ENCODE measurements at places on chromosomes 1 and 21. TPM values are rescaled to one million over a fixed set of nuclear protein-coding genes. Genes with fewer than 3 reads are reported as not detected.

DNA sequence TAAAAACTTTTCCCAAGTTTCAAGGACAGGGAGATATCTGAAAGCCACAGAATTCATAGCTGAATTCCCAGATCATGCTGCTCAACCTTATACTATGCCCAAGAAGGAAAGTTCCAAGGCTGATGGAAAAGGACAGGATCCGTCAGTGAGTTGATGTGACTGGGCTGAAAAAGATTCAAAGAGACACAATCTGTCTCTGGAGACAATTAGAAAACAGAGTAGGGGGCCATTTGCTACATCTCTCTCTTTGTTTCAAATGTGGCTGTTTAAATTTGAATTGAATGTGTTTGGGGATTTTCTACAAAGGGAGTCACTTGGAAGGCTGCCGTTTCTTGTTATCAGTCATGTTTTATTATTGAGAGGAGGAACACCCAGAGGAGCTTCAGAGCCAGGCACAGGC lies 292.6 kb downstream of the NUF2 start:
- no peak overlapping the region for H3K4me3 ChIP-seq
- no peak overlapping the region for H3K27ac ChIP-seq
- H3K36me3 ChIP-seq, result no peaks in the 10 kb centered on the region
- no peaks in the 10 kb centered on the region for H3K4me1 ChIP-seq
- no peaks in the 10 kb centered on the region for H3K27me3 ChIP-seq

GRCh38 chr1:212438831-212439237 lies 6.1 kb downstream of the NENF start:
- no peak for DNase-seq
- no peak overlapping the region for H3K4me3 ChIP-seq
- no peak overlapping the region for H3K27ac ChIP-seq
- no peaks in the 10 kb centered on the region for H3K4me1 ChIP-seq
- H3K27me3 ChIP-seq, result no peaks in the 10 kb centered on the region

GRCh38 chr21:25867061-25867460 lies 132.3 kb downstream of the GABPA start:
- H3K4me1 ChIP-seq, result no peaks in the 10 kb centered on the region
- no peaks in the 10 kb centered on the region for H3K36me3 ChIP-seq
- no peaks in the 10 kb centered on the region for H3K27me3 ChIP-seq
- no peak for DNase-seq

DNA sequence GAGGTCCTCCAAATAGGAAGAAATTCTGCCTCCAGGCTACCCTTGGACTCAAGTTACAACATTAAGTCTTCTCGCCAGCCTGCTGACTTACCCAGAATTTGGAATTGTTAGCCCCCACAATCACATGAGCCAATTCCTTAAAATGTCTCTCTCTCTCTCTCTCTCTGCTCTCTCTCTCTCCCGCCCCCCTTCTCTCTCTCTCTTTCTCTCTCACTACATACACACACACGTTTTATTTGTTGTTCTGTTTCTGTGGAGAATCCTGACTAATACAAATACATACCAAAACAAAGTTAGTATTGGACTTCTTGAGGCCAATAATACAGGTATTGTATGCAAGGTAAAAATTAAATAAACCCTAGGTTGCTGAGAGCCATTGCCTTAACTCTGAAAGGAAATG lies 72.1 kb downstream of the TNFSF18 start:
- no peak for DNase-seq
- H3K27me3 ChIP-seq, result no peaks in the 10 kb centered on the region
- no peak overlapping the region for H3K27ac ChIP-seq
- H3K4me1 ChIP-seq, result peaks cover 7% of the 10 kb centered on the region
- H3K36me3 ChIP-seq, result no peaks in the 10 kb centered on the region

DNA sequence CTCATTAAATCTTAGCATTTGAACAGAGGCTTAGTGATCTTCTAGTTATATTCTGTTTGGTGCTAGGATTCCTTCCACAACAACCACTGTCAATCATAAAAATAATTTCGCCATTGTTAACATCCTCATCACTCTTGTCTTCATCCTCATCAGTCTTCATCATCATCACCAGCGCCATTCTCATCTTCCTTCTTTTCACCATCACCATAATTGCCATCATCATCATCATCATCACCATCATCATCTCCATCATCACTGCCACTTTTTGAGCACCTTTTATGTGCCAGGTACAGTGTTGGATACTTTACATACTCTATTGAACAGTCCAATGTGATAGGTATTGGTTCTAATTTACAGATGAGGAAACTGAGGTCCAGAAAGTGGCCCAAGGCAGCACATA lies 245.7 kb downstream of the PTPRU start:
- H3K27ac ChIP-seq, result no peak overlapping the region
- no peaks in the 10 kb centered on the region for H3K4me1 ChIP-seq
- no peak for DNase-seq
- no peak overlapping the region for H3K4me3 ChIP-seq
- no peaks in the 10 kb centered on the region for H3K36me3 ChIP-seq

GRCh38 chr1:234963180-234963903 lies 165.3 kb downstream of the TOMM20 start:
- H3K27me3 ChIP-seq, result no peaks in the 10 kb centered on the region
- no peaks in the 10 kb centered on the region for H3K36me3 ChIP-seq
- peak; percentile 97 for DNase-seq
- no peak overlapping the region for H3K4me3 ChIP-seq

GRCh38 chr1:234881893-234882771 lies 246.5 kb downstream of the TOMM20 start:
- no peaks in the 10 kb centered on the region for H3K36me3 ChIP-seq
- H3K27me3 ChIP-seq, result no peaks in the 10 kb centered on the region
- H3K27ac ChIP-seq, result no peak overlapping the region

- peaks cover 20% of the 10 kb centered on the region for H3K4me1 ChIP-seq
- no peaks in the 10 kb centered on the region for H3K27me3 ChIP-seq
- DNase-seq, result no peak
- H3K36me3 ChIP-seq, result no peaks in the 10 kb centered on the region
- no peak overlapping the region for H3K27ac ChIP-seq
Measured at GRCh38 chr1:8674912-8675311, 142.5 kb downstream of the RERE start.

DNA sequence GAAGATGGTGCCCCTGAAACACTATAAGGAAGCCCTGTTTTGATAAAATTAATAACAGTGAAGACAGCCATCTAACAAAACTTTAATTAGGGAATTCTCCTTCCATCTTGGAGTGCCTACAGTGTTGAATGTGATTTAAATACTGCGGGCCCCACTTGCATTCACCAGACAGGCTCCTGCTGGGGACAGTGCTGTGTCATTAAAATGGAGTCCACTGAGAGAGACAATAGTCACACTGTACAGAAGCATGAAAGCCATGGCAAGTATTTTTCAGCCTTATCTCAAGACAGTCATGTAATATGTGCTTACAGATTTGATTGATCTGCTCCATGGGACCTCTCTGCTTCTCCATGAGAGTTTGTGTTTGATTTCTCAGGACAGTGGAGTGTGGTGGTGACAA lies 29.7 kb upstream of the ZBTB18 start:
- H3K27ac ChIP-seq, result no peak overlapping the region
- no peak for DNase-seq
- H3K27me3 ChIP-seq, result no peaks in the 10 kb centered on the region

DNA sequence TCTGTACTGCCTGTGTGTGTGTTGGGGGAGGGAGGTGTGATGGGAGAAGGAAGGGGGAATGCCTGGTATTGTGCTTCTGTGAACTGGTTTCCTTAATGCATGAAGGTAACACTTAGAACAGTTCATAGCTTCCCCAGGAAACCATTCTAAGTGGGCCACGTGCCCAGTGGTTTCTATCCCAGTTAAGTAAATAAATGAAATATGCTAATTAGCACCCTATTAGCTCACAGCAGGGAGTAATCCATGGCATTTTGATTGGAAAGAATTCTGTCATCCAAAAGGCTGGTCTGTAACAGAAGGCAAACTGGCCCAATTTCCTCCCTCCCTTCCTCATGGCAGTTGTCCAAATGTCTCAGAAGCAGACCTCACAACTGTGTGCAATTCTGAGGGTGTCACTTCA lies 199.3 kb downstream of the TTLL7 start:
- H3K4me1 ChIP-seq, result peaks cover 4% of the 10 kb centered on the region
- no peak overlapping the region for H3K4me3 ChIP-seq
- no peaks in the 10 kb centered on the region for H3K27me3 ChIP-seq
- H3K27ac ChIP-seq, result no peak overlapping the region
- no peak for DNase-seq
- no peaks in the 10 kb centered on the region for H3K36me3 ChIP-seq

DNA sequence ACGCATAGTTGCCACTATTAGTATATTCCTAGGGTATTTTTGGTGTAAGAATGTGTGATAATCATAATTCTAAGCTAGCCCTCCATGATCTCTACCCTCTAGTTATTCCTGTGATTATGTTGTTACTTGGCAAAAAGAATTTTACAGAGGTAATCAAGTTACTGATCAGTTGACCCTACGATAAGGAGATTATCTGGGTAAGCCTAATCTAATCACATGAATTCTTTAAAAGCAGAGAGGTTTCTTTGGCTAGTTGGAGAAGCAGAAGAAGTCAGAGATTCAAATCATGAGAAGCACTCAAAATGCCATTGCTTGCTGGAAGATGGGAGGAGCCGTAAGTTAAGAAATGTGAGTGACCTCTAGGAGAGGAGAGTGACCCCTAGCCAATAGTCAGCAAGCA lies 72.7 kb downstream of the RPE65 start:
- H3K36me3 ChIP-seq, result no peaks in the 10 kb centered on the region
- no peak for DNase-seq
- no peak overlapping the region for H3K4me3 ChIP-seq

DNA sequence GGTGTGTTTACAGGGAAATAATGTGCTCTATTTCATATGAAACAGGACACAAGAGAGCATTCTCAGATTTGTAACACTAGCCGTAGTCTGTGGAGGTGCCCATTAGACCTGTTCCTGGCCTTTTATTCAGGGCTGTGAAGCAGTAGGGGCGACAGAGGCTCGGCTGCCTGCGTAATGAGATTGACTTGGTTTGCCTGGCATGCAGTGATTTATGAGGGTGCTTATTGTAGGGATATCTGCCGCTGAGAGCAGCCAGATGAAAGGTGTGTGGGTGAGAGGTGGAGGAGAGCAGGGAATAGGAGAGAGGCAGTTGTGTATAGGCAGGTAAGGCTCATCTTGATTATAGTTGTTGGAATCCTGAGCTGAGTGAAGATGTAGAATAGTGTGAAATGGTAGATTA lies 51.3 kb downstream of the DNAJC6 start:
- no peak overlapping the region for H3K4me3 ChIP-seq
- no peak overlapping the region for H3K27ac ChIP-seq
- DNase-seq, result no peak

GRCh38 chr1:4736254-4736653 lies 81.8 kb downstream of the AJAP1 start:
- H3K4me3 ChIP-seq, result no peak overlapping the region
- H3K4me1 ChIP-seq, result no peaks in the 10 kb centered on the region
- no peak for DNase-seq
- H3K27me3 ChIP-seq, result no peaks in the 10 kb centered on the region
- H3K36me3 ChIP-seq, result no peaks in the 10 kb centered on the region

- no peak within 1 kb of the TSS for H3K27ac ChIP-seq
- no peaks in the 10 kb centered on the region for H3K27me3 ChIP-seq
- peak; percentile 47 for DNase-seq
- H3K4me1 ChIP-seq, result peaks cover 4% of the 10 kb centered on the region
- H3K36me3 ChIP-seq, result no peaks in the 10 kb centered on the region
- H3K4me3 ChIP-seq, result no peak within 1 kb of the TSS
Measured at GRCh38 chr1:20119347-20119746, at the start of gene PLA2G2D. TSS of gene PLA2G2D (minus strand) at chr1:20119536. CDS start at chr1:20119498, 38 bp downstream.

DNA sequence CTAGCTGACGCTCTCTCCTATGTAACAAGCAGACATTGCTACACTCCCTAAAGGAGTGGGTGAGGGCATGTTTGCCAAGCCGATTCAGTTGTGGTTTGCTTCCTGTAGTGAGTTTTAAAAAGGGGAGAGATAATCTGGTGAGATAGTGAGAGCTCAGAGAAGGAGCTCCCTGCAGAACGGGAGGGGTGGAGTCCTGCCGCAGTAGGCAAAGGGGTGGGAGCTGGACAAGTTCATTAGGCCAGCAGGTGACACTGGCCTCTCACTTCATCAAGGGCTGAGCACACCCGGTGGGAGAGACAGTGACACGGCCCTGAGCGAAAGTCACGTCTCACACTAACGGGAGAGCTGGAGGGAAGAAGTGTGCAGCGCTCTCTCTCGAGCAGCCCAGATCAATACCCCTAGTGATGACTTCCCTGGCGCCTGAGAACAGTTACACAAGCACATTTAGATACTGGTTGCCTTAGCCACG lies 144.0 kb upstream of the CD34 start:
- peaks cover 53% of the 10 kb centered on the region for H3K36me3 ChIP-seq
- no peak overlapping the region for H3K4me3 ChIP-seq

- H3K27ac ChIP-seq, result peak overlapping the region; percentile 59
- no peaks in the 10 kb centered on the region for H3K27me3 ChIP-seq
- H3K36me3 ChIP-seq, result no peaks in the 10 kb centered on the region
- no peak for DNase-seq
- no peak overlapping the region for H3K4me3 ChIP-seq
Measured at GRCh38 chr1:19448491-19449439, 36.6 kb downstream of the CAPZB start.

- no peaks in the 10 kb centered on the region for H3K4me1 ChIP-seq
- no peak for DNase-seq
- no peak overlapping the region for H3K27ac ChIP-seq
Measured at GRCh38 chr1:78126506-78126905, 80.7 kb downstream of the GIPC2 start.

DNA sequence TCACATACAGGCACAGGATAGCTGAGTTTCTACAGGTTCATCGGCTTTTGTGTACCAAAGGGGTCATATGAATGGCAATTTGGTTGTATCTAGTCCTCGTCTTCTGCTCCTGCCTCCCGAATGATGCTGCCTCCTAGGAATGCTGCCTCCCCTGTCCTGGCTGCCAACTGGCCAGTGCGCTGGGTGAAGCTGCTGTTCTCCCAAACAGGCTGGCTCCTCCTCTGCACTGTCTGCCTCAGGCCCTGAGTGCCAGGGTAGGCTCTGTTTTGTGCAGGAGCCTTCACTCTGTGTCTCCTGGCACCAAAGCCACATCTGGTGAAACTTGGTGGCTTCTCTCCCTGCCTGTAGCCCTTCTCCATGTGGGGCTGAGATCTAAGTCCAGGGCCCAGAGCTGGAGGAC lies 60.3 kb downstream of the RHOU start:
- DNase-seq, result no peak
- no peak overlapping the region for H3K27ac ChIP-seq
- no peaks in the 10 kb centered on the region for H3K27me3 ChIP-seq
- no peaks in the 10 kb centered on the region for H3K4me1 ChIP-seq
- no peaks in the 10 kb centered on the region for H3K36me3 ChIP-seq
- no peak overlapping the region for H3K4me3 ChIP-seq

- DNase-seq, result no peak
- no peaks in the 10 kb centered on the region for H3K36me3 ChIP-seq
- no peaks in the 10 kb centered on the region for H3K4me1 ChIP-seq
- no peaks in the 10 kb centered on the region for H3K27me3 ChIP-seq
Measured at GRCh38 chr1:186574926-186575325, 105.3 kb downstream of the PTGS2 start.

The PLA2G2F gene
- total RNA-seq, result 0.35 TPM

The CNR2 gene
- not detected for total RNA-seq

The TNFRSF8 gene
- not detected for total RNA-seq

The BGLAP gene
- 1.1 TPM for total RNA-seq

The CCDC181 gene
- total RNA-seq, result not detected

The AUNIP gene
- not detected for total RNA-seq

The AADACL3 gene
- not detected for total RNA-seq

The AVPR1B gene
- total RNA-seq, result not detected

The NTNG1 gene
- total RNA-seq, result not detected

The ICOSLG gene
- total RNA-seq, result 11.9 TPM

The UBL4B gene
- not detected for total RNA-seq

The NTRK1 gene
- total RNA-seq, result not detected
